ENCODE measurements at places on chromosomes 2 and 18.

GRCh38 chr2:72815655-72816278 is 10.1 kb downstream of the EXOC6B start:
- H3K4me1 ChIP-seq = no peaks in the 10 kb centered on the region
- no peaks in the 10 kb centered on the region for H3K36me3 ChIP-seq
- H3K27me3 ChIP-seq = no peaks in the 10 kb centered on the region
- no peak overlapping the region for H3K4me3 ChIP-seq

GRCh38 chr2:241816431-241817121 is 7.6 kb downstream of the NEU4 start:
- H3K27me3 ChIP-seq = no peaks in the 10 kb centered on the region
- no peak overlapping the region for H3K27ac ChIP-seq
- no peak for DNase-seq
- no peaks in the 10 kb centered on the region for H3K36me3 ChIP-seq

DNA sequence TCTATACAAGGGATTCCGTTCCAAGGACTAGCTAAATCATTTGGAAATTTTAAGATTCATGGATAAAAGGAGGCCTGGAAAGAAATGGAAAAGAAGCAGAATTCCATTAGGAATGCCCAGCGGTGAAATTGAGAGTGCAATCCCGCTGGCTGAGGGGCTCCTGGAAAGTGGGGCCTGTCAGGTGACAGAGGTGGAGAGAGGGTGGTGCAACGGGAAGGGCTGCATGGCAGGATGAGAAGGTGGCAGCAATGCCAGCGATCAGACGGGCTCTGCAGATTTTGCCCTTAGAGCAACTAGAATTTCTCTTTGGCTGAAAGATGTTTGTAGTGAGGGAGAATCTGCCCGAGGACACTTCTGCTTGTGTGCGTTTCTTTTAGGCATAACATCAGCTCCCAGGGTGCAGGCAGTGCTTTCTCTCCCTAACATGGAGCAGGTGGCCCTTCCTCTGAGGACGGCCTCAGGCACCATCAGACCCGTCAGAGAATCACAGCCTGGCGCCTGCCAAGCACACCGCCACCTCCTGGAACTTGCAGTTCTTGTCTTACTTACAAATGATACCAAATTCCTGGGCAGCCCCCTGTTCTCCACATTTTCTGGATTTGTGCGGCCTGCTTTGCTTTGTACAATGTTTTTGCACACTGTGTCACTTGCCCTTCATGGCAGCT is 261.6 kb downstream of the NDUFA10 start:
- no peaks in the 10 kb centered on the region for H3K4me1 ChIP-seq
- H3K27ac ChIP-seq = no peak overlapping the region
- no peaks in the 10 kb centered on the region for H3K27me3 ChIP-seq
- no peak for DNase-seq

DNA sequence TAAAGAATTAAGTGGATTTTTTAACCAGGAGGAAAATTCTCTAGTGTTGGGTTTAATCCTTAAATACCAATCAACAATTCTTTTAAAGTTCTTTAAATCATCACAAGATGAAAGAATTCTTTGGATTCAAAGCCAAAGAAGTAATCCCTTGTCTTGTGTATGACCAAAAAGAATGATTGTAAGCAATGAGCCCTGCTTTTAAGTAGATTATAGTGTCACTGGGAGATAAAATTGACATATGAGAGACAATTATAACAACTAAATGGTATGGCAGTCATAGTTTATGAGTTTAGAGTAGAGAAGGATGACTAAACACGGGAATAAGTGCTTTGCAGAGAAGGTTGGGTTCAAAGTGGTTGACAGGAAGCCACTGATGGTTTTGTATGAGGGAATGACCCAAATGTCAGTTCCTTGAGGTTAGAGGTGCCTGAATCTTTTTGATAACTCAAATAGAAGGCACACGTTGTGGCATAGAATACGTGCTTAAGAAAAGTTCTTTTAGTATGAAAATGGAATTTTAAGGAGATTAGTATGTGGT is 199.6 kb upstream of the TCF4 start:
- no peak overlapping the region for H3K4me3 ChIP-seq
- no peak for DNase-seq
- no peaks in the 10 kb centered on the region for H3K27me3 ChIP-seq
- H3K36me3 ChIP-seq = no peaks in the 10 kb centered on the region
- H3K4me1 ChIP-seq = no peaks in the 10 kb centered on the region
- no peak overlapping the region for H3K27ac ChIP-seq

- H3K4me3 ChIP-seq = no peak overlapping the region
- H3K27me3 ChIP-seq = no peaks in the 10 kb centered on the region
- no peaks in the 10 kb centered on the region for H3K4me1 ChIP-seq
- H3K27ac ChIP-seq = no peak overlapping the region
- no peak for DNase-seq
Observed at GRCh38 chr18:10064267-10064666, 150.5 kb downstream of the VAPA start.

- H3K4me3 ChIP-seq = no peak overlapping the region
- no peaks in the 10 kb centered on the region for H3K27me3 ChIP-seq
- peak; percentile 29 for DNase-seq
- H3K4me1 ChIP-seq = peaks cover 22% of the 10 kb centered on the region
- no peaks in the 10 kb centered on the region for H3K36me3 ChIP-seq
Observed at GRCh38 chr2:162574615-162575452, 230.9 kb downstream of the GCA start.

DNA sequence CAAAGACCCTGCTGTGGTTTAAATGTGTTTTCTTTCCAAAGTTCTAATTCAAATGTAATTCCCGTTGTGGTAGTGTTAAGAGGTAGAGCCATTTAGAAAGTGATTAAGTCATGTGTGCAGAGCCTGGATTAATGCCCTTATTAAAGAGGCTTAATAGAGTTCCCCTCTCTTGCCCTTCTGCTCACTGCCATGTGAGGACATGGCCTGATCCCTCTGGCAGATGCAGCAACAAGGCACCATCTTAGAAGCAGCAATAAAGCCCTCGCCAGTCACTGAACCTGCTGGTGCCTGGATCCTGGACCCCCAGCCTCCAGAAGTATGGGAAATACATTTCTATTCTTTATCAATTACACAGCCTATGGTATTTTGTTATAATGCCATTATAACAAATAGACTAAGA is 485.2 kb downstream of the DCDC2C start:
- no peak for DNase-seq
- no peak overlapping the region for H3K27ac ChIP-seq
- H3K36me3 ChIP-seq = no peaks in the 10 kb centered on the region
- no peaks in the 10 kb centered on the region for H3K4me1 ChIP-seq
- H3K4me3 ChIP-seq = no peak overlapping the region

DNA sequence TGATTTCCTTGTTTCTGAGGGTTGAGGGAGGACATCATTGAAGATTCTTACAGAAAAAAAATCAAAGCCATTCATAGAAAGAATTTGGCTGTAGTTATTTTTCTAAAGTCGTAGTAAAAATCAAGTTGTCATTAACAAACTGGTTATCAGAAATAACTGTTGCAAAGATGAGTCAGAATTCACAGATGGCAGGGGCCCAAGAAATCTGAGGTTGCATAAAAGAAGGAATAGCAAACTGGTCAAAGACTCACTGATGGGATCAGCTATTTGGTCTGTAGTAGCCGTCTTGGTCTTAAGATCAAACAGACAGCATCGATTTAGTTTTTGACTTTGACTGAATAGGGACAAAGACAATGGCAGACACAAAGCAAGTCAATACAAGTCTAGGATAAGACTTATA is 334.3 kb downstream of the FIGN start:
- DNase-seq = no peak
- no peaks in the 10 kb centered on the region for H3K4me1 ChIP-seq
- no peaks in the 10 kb centered on the region for H3K36me3 ChIP-seq
- no peak overlapping the region for H3K27ac ChIP-seq

DNA sequence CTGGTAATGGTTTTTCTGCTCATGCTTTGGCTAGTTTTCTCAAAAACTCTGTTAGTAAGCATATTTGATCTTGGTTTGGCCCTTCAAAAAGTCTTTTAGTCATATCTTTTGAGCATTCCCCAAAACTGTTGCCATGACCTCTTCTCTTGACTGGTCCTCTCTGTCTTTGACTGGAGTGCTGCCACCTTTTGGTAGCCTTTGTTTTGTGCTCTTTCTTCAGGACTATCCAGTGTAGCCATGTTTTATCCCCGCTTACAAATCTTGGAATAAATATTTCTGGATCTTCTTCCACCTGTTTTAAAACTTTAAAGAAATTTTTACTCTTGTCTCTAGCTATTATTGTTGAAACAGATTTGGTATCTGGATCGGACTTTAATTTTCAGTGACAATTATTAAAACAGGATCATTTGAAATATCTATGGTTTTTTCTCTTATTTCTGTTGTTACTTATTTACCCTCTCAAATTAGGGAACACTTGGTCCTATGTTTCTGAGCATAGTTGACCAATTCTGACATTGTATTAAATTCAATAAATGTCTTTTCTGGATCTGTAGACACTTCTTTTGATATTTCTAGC is 965 bp upstream of the ELOA2 start:
- H3K36me3 ChIP-seq = no peaks in the 10 kb centered on the region
- no peaks in the 10 kb centered on the region for H3K4me1 ChIP-seq
- no peak overlapping the region for H3K4me3 ChIP-seq
- H3K27me3 ChIP-seq = no peaks in the 10 kb centered on the region
- no peak for DNase-seq
- no peak overlapping the region for H3K27ac ChIP-seq

- H3K27me3 ChIP-seq = no peaks in the 10 kb centered on the region
- H3K4me1 ChIP-seq = no peaks in the 10 kb centered on the region
- no peak overlapping the region for H3K4me3 ChIP-seq
- no peak for DNase-seq
Observed at GRCh38 chr2:169336695-169337094, 25.6 kb downstream of the LRP2 start.

GRCh38 chr2:160332318-160332717 is 132.2 kb upstream of the ITGB6 start:
- no peak for DNase-seq
- H3K4me3 ChIP-seq = no peak overlapping the region
- no peaks in the 10 kb centered on the region for H3K27me3 ChIP-seq
- H3K4me1 ChIP-seq = no peaks in the 10 kb centered on the region
- no peak overlapping the region for H3K27ac ChIP-seq

GRCh38 chr2:134911400-134911785 is 7.2 kb upstream of the CCNT2 start:
- no peaks in the 10 kb centered on the region for H3K4me1 ChIP-seq
- no peak overlapping the region for H3K4me3 ChIP-seq
- H3K27me3 ChIP-seq = no peaks in the 10 kb centered on the region
- no peak for DNase-seq
- H3K27ac ChIP-seq = no peak overlapping the region
- no peaks in the 10 kb centered on the region for H3K36me3 ChIP-seq

DNA sequence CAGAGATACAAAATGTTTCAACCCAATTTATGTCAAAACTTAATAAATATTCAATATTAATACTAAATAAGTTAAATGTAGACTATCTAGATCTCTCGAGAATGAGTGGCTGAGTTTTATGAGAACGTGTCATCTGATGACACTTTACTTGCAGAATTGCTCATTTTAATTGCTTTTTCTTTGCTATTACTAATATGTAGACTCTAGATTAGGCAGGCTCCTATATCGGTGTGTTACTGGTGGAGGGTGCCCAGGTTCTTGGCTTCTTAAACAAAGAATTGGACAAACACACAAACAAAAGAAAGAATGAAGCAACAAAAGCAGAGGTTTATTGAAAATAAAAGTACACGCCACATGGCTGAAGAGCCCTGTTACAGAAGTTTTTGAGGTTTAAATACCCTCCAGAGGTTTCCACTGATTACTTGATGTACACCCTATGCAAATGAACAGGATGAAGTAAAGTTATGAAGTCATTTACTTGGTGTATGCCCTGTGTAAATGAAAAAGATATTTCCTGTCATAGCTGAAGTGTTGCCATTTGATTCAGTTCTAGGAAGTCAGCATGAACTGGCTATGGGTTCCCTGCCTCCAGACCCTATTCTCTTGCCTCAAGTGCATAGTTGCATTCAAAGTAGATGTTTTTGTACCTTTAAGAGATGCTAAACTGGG is 122.9 kb upstream of the ITGA4 start:
- no peaks in the 10 kb centered on the region for H3K4me1 ChIP-seq
- DNase-seq = no peak
- no peak overlapping the region for H3K27ac ChIP-seq
- H3K27me3 ChIP-seq = no peaks in the 10 kb centered on the region
- no peak overlapping the region for H3K4me3 ChIP-seq
- no peaks in the 10 kb centered on the region for H3K36me3 ChIP-seq

GRCh38 chr2:28624793-28625701 is 126.6 kb upstream of the PPP1CB start:
- no peaks in the 10 kb centered on the region for H3K4me1 ChIP-seq
- H3K36me3 ChIP-seq = no peaks in the 10 kb centered on the region
- DNase-seq = peak; percentile 86
- H3K27me3 ChIP-seq = no peaks in the 10 kb centered on the region
- H3K27ac ChIP-seq = peak overlapping the region; percentile 64
- no peak overlapping the region for H3K4me3 ChIP-seq

DNA sequence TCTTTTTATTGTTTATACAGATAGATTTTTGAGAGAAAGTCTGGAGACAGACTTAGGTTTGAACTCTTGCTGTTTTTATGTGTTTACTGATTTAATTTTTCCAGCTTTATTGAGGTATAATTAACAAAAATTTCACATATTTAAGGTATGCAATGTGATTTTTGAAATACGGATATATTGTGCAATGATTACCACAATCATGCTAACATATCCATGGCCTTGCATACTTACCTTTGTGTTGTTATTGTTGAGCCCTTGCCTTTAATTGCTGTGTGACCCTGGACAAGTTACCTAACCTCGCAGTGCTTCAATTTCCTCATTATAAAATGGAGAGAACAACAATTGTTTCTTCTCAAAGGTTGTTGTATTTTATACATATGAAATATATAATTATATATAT is 13.9 kb upstream of the RBMS1 start:
- no peaks in the 10 kb centered on the region for H3K27me3 ChIP-seq
- no peaks in the 10 kb centered on the region for H3K4me1 ChIP-seq
- no peak for DNase-seq
- no peak overlapping the region for H3K4me3 ChIP-seq
- H3K27ac ChIP-seq = no peak overlapping the region

DNA sequence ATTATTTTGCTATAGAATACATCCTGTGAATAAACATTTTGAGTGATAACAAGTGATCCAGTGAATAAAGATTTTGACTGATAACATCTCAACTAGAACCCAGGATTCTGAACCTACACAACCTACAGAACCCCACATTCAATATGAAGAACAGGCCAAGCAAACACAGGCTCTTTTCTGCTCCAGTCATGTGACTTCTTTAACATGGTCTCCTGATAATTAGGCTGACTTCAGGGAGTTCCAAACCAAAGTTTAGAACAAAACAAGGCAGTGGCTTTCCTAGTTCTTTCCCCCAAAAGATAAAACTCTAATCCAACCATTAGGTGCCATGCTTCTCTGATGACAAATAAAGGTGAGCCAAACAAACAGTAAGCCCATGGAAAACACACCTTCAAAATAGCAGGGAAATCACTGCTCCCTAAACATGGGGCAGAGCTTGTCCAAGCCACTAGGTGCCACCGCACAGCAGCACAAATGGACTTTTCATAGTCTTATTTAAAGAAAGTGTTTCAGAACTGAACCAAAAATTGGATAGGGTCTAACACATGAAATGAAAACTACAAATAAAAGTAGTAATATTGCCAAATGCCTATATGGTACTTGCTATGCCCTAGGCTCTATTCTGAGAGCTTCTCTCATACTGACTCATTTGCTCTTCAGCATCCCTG is 95.3 kb downstream of the EVA1A start:
- H3K36me3 ChIP-seq = no peaks in the 10 kb centered on the region
- no peaks in the 10 kb centered on the region for H3K4me1 ChIP-seq
- H3K27ac ChIP-seq = no peak overlapping the region
- H3K27me3 ChIP-seq = no peaks in the 10 kb centered on the region
- no peak for DNase-seq

GRCh38 chr2:101697124-101698013 is at the start of gene MAP4K4:
TSS of gene MAP4K4 (plus strand) at chr2:101697707. CDS start at chr2:101698081, 374 bp downstream.
- no peaks in the 10 kb centered on the region for H3K27me3 ChIP-seq
- peak within 1 kb of the TSS; percentile 79 for H3K27ac ChIP-seq
- DNase-seq = peak; percentile 82
- peaks cover 5% of the 10 kb centered on the region for H3K4me1 ChIP-seq

Measured in pancreas (tissue), 10 donors.